ENCODE measurements at places on chromosomes 12 and 14. TPM values are rescaled to one million over a fixed set of nuclear protein-coding genes. Genes with fewer than 3 reads are reported as not detected.

GRCh38 chr12:41073633-41074472 lies 114.3 kb upstream of the PDZRN4 start:
- no peaks in the 10 kb centered on the region for H3K27me3 ChIP-seq
- H3K4me3 ChIP-seq, result no peak overlapping the region
- no peak overlapping the region for H3K27ac ChIP-seq
- H3K4me1 ChIP-seq, result no peaks in the 10 kb centered on the region
- DNase-seq, result no peak
- H3K36me3 ChIP-seq, result no peaks in the 10 kb centered on the region

DNA sequence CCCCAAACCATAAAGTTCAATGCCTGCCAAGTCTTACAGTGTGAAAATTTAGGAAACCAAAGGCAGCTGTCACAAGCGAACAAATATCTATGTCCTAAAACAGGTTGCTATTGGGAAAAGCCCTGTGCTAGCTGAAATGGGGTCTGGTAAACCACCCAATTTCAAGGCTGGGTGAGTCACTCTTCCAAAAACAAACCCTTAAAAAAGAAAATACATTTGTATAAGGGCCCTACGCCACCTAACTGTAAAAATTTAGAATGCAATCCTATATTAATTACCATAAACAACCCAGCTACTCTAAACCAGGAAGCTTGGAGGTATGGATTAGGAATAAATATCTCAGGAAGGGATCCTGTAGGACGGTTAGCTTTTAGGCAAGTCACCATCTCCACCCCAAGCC lies 32.1 kb downstream of the PRMT8 start:
- no peaks in the 10 kb centered on the region for H3K27me3 ChIP-seq
- peak; percentile 10 for DNase-seq
- H3K4me1 ChIP-seq, result peaks cover 3% of the 10 kb centered on the region
- no peak overlapping the region for H3K4me3 ChIP-seq
- no peaks in the 10 kb centered on the region for H3K36me3 ChIP-seq

GRCh38 chr14:104072586-104072985 lies 12.9 kb upstream of the ASPG start:
- H3K4me3 ChIP-seq, result no peak overlapping the region
- H3K27me3 ChIP-seq, result no peaks in the 10 kb centered on the region
- no peaks in the 10 kb centered on the region for H3K4me1 ChIP-seq

DNA sequence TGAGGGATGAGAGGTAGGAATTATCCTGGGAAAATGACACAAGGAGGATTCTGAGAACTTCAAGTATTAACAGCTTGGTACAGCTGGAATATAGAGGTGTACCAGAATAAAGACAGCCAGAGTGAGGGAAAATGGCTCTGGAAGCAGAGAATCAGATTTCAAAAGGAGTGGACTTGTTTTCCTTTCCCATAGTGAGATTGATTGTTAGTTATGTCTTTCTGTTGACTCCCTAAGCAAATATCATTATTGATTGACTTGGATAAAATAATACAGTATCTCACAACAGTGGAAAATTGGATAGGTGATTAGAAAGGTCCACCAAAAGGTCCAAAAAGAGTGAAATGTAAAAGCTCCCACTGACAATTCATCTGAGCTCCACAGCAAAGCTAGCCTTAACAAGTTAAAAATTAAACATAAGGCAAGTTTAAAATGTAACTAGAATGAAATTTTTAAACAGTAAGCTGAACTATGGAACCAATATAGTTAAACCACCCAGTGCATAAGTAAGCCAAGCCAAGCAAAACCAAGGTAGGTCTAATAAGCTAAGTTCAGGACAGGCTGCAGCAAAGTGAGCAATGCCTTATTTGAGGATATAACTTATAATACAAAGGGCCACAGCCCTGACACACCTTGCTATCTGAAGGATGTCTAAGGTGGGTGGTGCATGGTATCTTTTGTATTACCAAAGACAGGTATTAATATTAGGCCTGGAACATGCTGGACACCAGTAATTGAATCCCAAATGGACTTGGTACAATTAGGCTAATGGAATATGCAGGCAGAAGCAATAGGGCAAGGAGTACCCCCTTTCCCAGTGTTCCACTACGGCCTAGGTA lies 21.8 kb downstream of the ENTPD5 start:
- H3K27ac ChIP-seq, result no peak overlapping the region
- DNase-seq, result no peak
- no peaks in the 10 kb centered on the region for H3K4me1 ChIP-seq
- H3K36me3 ChIP-seq, result peaks cover 7% of the 10 kb centered on the region
- no peaks in the 10 kb centered on the region for H3K27me3 ChIP-seq

DNA sequence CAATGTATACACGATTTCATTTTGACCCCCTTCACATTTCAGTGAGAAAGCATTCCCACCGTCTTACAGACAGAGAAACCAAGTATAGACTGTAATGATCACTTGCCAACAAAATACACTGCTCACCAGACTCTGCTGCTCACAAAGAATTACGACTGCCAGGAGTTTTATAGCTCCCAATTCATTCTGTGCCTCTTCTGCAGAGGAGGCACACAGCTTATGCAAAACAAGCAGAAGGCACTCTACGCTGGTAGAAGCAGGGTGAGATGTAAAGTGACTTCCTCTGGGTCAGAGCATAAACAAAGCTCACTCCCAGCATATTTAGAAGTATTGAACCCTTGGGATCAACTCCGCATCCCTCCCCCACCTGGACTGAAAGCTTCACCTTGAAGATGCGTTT lies 14.6 kb downstream of the SPTB start:
- H3K4me3 ChIP-seq, result no peak overlapping the region
- H3K4me1 ChIP-seq, result peaks cover 7% of the 10 kb centered on the region
- peaks cover 15% of the 10 kb centered on the region for H3K27me3 ChIP-seq
- no peak for DNase-seq

DNA sequence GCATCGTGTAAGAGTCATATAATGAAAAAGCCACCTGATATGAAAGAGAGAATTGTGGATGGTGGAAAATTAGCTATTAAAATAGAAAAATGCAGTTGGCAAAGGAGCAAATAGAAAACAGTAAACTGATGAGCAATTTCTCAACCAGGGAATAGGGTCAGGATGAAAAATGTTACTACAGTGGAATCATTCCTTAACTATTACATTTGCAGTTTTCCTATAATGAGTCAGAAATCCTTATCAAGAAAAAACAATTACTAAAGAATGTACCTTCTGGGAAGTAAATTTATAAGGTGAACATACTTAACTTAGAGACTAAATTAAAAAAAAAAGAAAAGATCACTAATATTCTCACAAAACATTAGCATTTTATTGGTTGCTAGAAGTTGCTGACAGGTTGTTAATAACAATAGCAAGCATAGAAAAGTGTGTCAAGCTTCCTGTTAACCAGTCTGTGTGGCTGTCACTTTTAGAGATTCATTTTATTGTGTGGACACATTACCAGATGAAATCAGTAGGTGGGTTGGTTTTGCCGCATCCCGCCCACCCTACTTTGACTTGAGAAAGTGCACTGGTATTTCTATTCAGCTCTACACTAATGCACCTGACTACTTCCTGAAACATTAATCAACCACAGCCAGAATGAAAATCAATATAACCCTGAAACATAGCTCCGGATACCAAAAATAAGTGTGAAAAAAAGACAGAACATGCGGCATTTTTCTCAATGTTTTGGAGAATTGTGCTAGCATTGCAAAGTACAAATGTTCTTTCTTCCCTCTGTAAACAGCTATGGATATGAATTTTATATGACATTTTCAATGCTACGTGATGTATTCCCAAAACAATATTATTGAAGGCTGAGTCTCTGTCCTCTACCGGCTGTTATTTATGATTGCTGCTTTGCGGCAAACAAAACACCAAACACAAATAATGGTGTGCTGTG lies 576.7 kb downstream of the SLC16A7 start:
- DNase-seq, result no peak
- no peak overlapping the region for H3K27ac ChIP-seq
- H3K27me3 ChIP-seq, result no peaks in the 10 kb centered on the region
- no peak overlapping the region for H3K4me3 ChIP-seq
- no peaks in the 10 kb centered on the region for H3K4me1 ChIP-seq

- no peak overlapping the region for H3K4me3 ChIP-seq
- H3K4me1 ChIP-seq, result no peaks in the 10 kb centered on the region
- H3K27me3 ChIP-seq, result no peaks in the 10 kb centered on the region
Measured at GRCh38 chr12:77049767-77050353, 15.5 kb downstream of the E2F7 start.

- H3K36me3 ChIP-seq, result no peaks in the 10 kb centered on the region
- peaks cover 53% of the 10 kb centered on the region for H3K27me3 ChIP-seq
- H3K4me3 ChIP-seq, result no peak overlapping the region
- no peak overlapping the region for H3K27ac ChIP-seq
- no peak for DNase-seq
Measured at GRCh38 chr12:113734503-113734902, 231.6 kb downstream of the RBM19 start.

DNA sequence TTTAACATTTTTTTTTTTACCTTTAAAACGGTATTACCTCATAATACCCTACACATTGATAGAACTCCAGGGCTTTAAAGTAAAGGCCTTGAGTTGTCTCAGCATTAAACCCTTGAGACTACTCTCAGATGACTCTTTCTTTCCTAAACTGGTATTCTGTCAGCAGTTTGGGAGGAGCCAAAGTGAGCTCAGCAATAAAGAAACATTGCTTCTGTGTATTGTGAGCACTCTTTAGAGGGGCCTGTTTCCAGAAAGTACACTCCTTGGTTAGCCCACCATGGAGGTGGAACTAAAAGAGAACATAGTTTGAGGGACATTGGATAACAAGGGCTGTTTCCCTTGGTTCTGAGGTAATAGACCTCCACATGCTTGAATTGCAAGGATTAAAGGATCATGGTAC lies 20.4 kb downstream of the MAP3K12 start:
- DNase-seq, result no peak
- H3K27me3 ChIP-seq, result no peaks in the 10 kb centered on the region
- peaks cover 59% of the 10 kb centered on the region for H3K4me1 ChIP-seq
- no peak overlapping the region for H3K27ac ChIP-seq

DNA sequence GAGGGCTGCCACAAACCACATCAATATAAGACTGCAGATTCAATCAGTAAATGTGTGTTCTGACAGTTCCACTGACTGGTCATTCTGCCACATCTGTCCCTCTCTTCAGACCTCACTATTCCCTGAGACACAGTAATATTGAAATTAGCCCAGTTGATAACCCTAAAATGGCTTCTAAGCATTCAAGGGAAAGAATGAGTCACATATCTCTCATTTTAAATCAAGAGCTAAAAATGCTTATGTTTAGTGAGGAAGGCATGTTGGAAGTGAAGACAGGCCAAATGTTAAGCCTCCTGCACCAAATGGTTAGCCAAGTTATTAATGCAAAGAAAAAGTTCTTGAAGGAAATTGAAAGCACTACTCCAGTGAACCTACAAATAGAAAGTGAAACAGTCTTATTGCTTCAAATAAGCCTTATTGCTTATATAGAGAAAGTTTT lies 24.5 kb upstream of the KIF21A start:
- H3K4me3 ChIP-seq, result no peak overlapping the region
- no peaks in the 10 kb centered on the region for H3K4me1 ChIP-seq
- H3K36me3 ChIP-seq, result no peaks in the 10 kb centered on the region
- no peaks in the 10 kb centered on the region for H3K27me3 ChIP-seq
- H3K27ac ChIP-seq, result no peak overlapping the region
- DNase-seq, result no peak

DNA sequence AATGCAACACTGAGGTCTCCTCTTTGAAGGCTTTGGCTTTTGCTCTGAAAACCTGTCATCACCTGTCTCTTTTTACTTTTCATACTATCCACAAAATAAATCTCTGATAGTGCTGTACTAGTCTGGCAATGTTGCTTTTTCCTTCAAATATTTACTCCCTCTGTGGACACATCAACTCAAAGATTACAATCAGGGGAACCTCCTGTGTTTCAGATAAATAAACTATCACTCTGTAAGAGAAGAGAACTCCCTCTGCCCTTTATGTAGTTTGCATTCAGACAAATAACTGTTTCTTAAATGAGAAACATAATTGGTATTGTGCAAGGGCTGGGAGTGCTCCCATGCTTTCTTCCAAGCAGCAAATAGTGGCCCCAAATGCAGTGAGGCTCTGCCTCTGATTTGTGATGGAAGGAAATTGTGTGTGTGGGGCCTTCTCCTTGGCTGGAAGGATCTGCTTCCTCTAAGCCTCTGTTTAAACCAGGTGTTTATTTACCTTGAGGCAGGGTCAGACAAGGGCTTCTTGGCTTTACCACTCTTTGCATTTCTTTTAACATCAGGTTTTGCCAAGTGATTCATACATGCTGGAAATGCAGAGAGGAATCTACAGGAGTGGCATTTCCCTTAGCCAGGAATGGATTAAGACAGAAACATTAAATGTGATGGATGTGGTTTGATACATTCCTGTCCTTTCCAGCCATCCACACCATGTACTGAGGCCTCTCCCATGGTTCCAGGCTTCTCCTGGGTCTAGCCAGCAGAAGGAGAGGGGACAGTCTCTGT lies 69.0 kb downstream of the AKAP6 start:
- no peaks in the 10 kb centered on the region for H3K27me3 ChIP-seq
- no peak overlapping the region for H3K4me3 ChIP-seq
- peak overlapping the region; percentile 3 for H3K27ac ChIP-seq
- no peak for DNase-seq
- peaks cover 12% of the 10 kb centered on the region for H3K4me1 ChIP-seq
- H3K36me3 ChIP-seq, result no peaks in the 10 kb centered on the region

DNA sequence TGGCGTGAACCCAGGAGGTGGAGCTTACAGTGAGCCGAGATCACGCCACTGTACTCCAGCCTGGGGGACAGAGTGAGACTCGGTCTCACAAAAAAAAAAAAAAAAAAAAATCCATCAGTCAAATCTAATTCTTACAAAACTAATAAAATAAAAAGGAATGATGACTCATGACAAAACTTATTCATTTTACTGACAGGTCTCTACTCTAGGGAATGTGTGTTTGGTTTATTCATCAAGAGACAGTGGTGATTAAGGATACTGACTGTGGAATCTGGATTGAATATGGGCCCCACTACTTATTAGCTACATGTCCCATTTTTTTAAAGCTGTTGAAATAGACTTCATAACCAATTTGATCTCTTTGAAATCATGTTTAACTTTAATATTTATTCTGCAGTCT lies 29.3 kb upstream of the GAS2L3 start:
- H3K36me3 ChIP-seq, result no peaks in the 10 kb centered on the region
- H3K4me3 ChIP-seq, result no peak overlapping the region
- H3K4me1 ChIP-seq, result no peaks in the 10 kb centered on the region
- H3K27ac ChIP-seq, result no peak overlapping the region

GRCh38 chr12:101854747-101855146 lies 22.6 kb upstream of the DRAM1 start:
- H3K27me3 ChIP-seq, result no peaks in the 10 kb centered on the region
- no peaks in the 10 kb centered on the region for H3K36me3 ChIP-seq
- H3K27ac ChIP-seq, result no peak overlapping the region
- no peak for DNase-seq
- no peak overlapping the region for H3K4me3 ChIP-seq

DNA sequence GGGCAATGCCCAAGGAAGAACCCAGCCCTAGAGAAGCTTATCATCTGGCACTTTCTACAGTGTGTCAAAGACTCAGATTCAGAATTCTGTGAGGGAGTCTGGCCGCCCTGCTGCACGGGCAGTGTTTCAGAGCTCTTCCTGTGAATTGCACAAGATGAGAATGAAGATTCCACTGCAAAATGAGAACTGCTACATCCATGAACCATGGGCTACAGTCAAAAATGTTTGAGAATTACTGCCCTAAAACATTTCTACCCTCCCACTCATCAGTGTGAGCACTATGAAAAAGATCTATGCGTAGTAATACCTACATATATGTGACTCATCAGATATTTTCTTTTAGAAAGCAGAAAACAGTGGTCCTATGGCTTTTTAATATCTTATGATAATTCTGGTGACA lies 104.0 kb downstream of the STAB2 start:
- H3K27ac ChIP-seq, result no peak overlapping the region
- H3K4me1 ChIP-seq, result no peaks in the 10 kb centered on the region
- DNase-seq, result no peak
- H3K4me3 ChIP-seq, result no peak overlapping the region

KNTC1 gene
- total RNA-seq, result 11.2 TPM

ZC2HC1C gene
- total RNA-seq, result 7.1 TPM

AQP6 gene
- 0.11 TPM for total RNA-seq

NRIP2 gene
- 9.7 TPM for total RNA-seq

SLCO1B1 gene
- not detected for total RNA-seq

AACS gene
- total RNA-seq, result 16.7 TPM

KRT6C gene
- total RNA-seq, result not detected

Data from esophagus muscularis mucosa (tissue), 4 donors.